HepG2 (cell line): ENCODE measurements at places on chromosomes 13 and 19. TPM values are rescaled to one million over a fixed set of nuclear protein-coding genes. Genes with fewer than 3 reads are reported as not detected.

DNA sequence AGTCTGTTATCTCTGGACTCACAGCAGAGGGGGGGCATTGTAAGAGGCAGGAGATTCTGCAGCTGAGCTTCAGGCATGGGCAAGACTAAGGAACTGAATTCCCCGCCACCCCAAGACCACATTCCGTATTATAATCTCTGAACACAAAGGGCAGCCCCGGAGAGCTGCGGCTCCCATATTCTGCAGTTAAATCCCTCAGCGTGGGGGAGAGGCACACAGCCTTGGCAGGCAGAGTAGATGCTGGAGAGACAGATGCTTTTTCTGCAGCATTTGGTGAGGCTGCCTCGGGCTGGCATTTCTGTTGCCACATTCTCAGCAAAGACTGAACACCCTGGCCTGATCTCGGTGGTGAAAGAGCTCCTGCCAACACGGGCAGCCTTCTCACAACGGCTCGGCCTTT, 12.9 kb downstream of the CHAF1A start:
- DNase-seq = no peak
- no peak overlapping the region for H3K4me3 ChIP-seq
- no peaks in the 10 kb centered on the region for H3K27me3 ChIP-seq
- H3K27ac ChIP-seq = peak overlapping the region; percentile 38
- H3K4me1 ChIP-seq = peaks cover 38% of the 10 kb centered on the region
- H3K36me3 ChIP-seq = peaks cover 7% of the 10 kb centered on the region

Gene GRIN2D
- 0.02 TPM in 1 of 2 replicates, not detected in the other for total RNA-seq

GRCh38 chr13:52975969-52976368, 52.6 kb upstream of the OLFM4 start:
- H3K4me1 ChIP-seq = no peaks in the 10 kb centered on the region
- DNase-seq = no peak
- no peak overlapping the region for H3K27ac ChIP-seq
- H3K36me3 ChIP-seq = no peaks in the 10 kb centered on the region
- no peaks in the 10 kb centered on the region for H3K27me3 ChIP-seq

Gene PSG11
- not detected in 2 replicates for total RNA-seq
